CD8-positive, alpha-beta memory T cell (primary cell): ENCODE measurements at places on chromosomes 3 and 15. TPM values are rescaled to one million over a fixed set of nuclear protein-coding genes. Genes with fewer than 3 reads are reported as not detected.

ZNF80 gene
- 2.3 TPM for total RNA-seq

DNAJA4 gene
- total RNA-seq, result 32.6 TPM

C15orf39 gene
- 32.0 TPM for total RNA-seq

ANKRD63 gene
- not detected for total RNA-seq

GRCh38 chr3:123275691-123276090, 73.9 kb downstream of the SEC22A start:
- no peaks in the 10 kb centered on the region for H3K4me1 ChIP-seq
- H3K36me3 ChIP-seq, result no peaks in the 10 kb centered on the region
- H3K27ac ChIP-seq, result no peak overlapping the region

DNA sequence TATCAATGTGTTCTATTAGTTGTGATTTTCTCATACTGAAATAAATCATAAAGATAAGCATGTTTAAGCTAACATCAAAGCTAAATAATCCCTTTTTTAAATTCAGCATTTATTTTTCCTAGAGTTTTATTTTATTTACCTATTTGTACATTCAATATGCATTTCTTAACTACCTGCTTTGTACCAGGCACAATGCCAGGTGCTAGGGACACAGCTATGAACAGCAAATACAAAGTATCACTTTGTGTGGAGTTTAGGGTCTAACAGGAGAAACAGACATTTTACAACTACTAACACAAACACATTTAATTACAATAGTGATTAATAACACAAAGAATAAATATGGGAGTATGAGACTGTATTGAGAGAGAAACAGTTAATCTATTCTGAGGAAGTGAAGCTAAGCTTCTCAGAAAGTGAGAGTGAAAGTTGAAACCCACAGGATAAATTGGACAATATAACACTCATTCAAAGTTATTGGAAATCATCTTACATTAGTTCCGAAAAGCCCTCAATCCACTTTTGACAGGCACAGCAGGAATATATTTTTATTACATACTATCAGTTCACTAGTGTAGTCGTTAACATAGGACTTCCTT, 159.6 kb downstream of the GBE1 start:
- DNase-seq, result no peak
- no peaks in the 10 kb centered on the region for H3K27me3 ChIP-seq
- H3K36me3 ChIP-seq, result no peaks in the 10 kb centered on the region
- H3K27ac ChIP-seq, result no peak overlapping the region
- no peak overlapping the region for H3K4me3 ChIP-seq

DNA sequence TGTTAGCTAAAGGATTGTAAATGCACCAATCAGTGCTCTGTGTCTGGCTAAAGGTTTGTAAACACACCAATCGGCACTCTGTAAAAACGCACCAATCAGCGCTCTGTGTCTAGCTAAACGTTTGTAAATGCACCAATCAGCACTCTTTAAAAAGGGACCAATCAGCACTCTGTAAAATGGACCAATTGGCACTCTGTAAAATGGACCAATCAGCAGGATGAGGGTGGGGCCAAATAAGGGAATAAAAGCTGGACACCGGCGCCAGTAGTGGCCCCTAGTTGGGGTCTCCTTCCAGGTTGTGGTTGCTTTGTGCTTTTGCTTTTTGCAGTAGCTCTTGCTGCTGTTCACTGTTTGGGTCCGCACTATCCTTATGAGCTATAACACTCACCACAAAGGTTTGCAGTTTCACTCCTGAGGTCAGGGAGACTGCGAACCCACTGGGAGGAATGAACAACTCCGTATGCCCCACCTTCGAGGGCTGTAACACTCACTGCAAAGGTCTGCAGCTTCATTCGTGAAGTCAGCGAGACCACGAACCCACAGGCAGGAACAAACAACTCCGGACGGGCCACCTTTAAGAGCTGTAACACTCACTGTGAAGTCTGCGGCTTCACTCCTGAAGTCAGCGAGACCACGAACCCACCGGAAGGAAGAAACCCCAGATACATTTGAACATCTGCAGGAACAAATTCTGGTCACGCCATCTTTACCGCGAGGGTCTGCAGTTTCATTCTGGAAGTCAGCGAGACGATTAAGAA, 1.1 kb upstream of the SUCLG2 start:
- peak overlapping the region; percentile 83 for H3K4me3 ChIP-seq
- H3K36me3 ChIP-seq, result no peaks in the 10 kb centered on the region
- peaks cover 51% of the 10 kb centered on the region for H3K4me1 ChIP-seq
- no peaks in the 10 kb centered on the region for H3K27me3 ChIP-seq

GRCh38 chr3:78799681-78800080, 968.1 kb downstream of the ROBO1 start:
- H3K4me3 ChIP-seq, result no peak overlapping the region
- no peak overlapping the region for H3K27ac ChIP-seq
- H3K36me3 ChIP-seq, result no peaks in the 10 kb centered on the region
- no peaks in the 10 kb centered on the region for H3K27me3 ChIP-seq
- no peak for DNase-seq

GRCh38 chr3:120192579-120192978, 92.4 kb downstream of the GPR156 start:
- no peaks in the 10 kb centered on the region for H3K36me3 ChIP-seq
- DNase-seq, result no peak
- no peak overlapping the region for H3K27ac ChIP-seq
- H3K4me1 ChIP-seq, result no peaks in the 10 kb centered on the region
- H3K4me3 ChIP-seq, result no peak overlapping the region
- no peaks in the 10 kb centered on the region for H3K27me3 ChIP-seq

GRCh38 chr3:119597548-119598288, at the start of gene PLA1A:
Gene PLA1A (plus strand): TSS chr3:119597885. CDS start chr3:119597914, 29 bp downstream.
- no peak within 1 kb of the TSS for H3K4me3 ChIP-seq
- no peaks in the 10 kb centered on the region for H3K4me1 ChIP-seq
- no peaks in the 10 kb centered on the region for H3K27me3 ChIP-seq
- H3K27ac ChIP-seq, result no peak within 1 kb of the TSS
- no peaks in the 10 kb centered on the region for H3K36me3 ChIP-seq

DNA sequence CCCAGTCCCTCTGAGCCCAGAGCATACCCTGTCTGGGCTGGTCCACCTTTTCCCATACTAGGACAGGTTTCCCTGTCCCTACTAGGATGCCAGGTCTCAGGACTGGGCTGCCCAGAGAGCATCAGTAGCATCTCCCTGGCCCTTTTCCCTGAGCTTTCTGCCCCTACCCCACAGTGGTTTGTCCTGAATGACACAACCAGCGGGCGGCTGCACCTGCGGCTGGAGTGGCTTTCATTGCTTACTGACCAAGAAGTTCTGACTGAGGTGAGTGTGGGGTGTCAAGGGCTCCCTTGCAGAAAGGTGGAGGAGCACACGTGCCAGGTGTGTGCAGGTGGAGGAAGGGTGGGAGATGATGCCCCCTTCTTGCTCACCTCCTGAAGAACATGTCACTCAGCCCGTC, 33.5 kb downstream of the ESYT3 start:
- H3K4me3 ChIP-seq, result no peak overlapping the region
- no peak for DNase-seq
- no peak overlapping the region for H3K27ac ChIP-seq
- H3K4me1 ChIP-seq, result no peaks in the 10 kb centered on the region

DNA sequence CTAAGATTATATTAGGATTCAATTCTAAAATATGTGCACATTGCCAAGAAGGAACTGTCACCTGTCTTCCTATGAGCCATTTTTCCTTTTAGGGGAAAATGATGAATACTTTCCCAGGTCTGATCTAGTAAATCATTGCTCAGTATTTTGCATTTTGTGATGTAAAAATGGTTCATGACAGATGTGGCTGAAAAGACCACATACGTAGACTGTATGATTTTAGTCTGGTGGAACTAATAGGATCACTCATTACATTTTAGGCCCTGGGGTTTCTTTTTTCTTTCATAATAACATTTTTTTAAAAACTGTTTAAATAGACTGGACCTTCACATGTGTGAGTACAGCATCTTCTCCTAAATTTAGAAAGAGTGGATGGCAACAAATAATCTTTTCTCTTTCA, 201.7 kb upstream of the MLF1 start:
- H3K27me3 ChIP-seq, result no peaks in the 10 kb centered on the region
- no peaks in the 10 kb centered on the region for H3K4me1 ChIP-seq
- H3K36me3 ChIP-seq, result no peaks in the 10 kb centered on the region
- no peak for DNase-seq

GRCh38 chr3:114499976-114500375, 206.1 kb downstream of the TIGIT start:
- H3K27me3 ChIP-seq, result no peaks in the 10 kb centered on the region
- no peak for DNase-seq
- H3K36me3 ChIP-seq, result no peaks in the 10 kb centered on the region
- H3K4me1 ChIP-seq, result peaks cover 8% of the 10 kb centered on the region
- no peak overlapping the region for H3K4me3 ChIP-seq
- no peak overlapping the region for H3K27ac ChIP-seq
